Caco-2 (cell line): ENCODE measurements at places on chromosomes 11 and 22.

GRCh38 chr11:13105237-13105844 lies 96.2 kb downstream of the RASSF10 start:
- H3K4me3 ChIP-seq, result no peak overlapping the region
- no peak overlapping the region for H3K27ac ChIP-seq
- H3K27me3 ChIP-seq, result no peaks in the 10 kb centered on the region

DNA sequence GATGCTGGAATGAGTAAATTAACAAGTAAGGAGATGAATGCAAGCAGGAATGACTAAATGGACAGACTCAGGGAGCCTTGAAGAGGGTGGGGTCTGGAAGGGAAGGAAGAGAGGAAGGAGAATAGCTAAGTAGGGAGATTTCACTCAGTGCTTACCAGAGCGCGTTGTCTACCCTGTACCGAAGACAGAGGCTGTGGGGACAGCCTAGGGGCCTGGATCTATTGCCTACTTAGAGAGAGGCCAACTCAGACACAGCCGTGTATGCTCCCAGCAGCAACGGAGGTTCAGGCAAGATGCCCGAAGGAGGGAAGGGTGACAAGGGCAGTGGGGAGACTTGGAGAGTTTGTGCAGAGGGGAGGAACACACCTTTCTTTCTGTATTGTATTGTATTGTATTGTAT lies at the start of gene FOLR2:
FOLR2 (plus strand) TSS at position 157 of the 400 bp plus-strand sequence. CDS start 1,791 bp downstream, outside the sequence.
- H3K27ac ChIP-seq, result no peak within 1 kb of the TSS
- no peaks in the 10 kb centered on the region for H3K4me1 ChIP-seq
- H3K36me3 ChIP-seq, result no peaks in the 10 kb centered on the region

- no peak overlapping the region for H3K4me3 ChIP-seq
Observed at GRCh38 chr11:83011333-83012167, 60.1 kb downstream of the RAB30 start.

- no peaks in the 10 kb centered on the region for H3K27me3 ChIP-seq
- DNase-seq, result no peak
- H3K36me3 ChIP-seq, result no peaks in the 10 kb centered on the region
- no peaks in the 10 kb centered on the region for H3K4me1 ChIP-seq
Observed at GRCh38 chr11:92919048-92919447, 50.4 kb upstream of the MTNR1B start.

DNA sequence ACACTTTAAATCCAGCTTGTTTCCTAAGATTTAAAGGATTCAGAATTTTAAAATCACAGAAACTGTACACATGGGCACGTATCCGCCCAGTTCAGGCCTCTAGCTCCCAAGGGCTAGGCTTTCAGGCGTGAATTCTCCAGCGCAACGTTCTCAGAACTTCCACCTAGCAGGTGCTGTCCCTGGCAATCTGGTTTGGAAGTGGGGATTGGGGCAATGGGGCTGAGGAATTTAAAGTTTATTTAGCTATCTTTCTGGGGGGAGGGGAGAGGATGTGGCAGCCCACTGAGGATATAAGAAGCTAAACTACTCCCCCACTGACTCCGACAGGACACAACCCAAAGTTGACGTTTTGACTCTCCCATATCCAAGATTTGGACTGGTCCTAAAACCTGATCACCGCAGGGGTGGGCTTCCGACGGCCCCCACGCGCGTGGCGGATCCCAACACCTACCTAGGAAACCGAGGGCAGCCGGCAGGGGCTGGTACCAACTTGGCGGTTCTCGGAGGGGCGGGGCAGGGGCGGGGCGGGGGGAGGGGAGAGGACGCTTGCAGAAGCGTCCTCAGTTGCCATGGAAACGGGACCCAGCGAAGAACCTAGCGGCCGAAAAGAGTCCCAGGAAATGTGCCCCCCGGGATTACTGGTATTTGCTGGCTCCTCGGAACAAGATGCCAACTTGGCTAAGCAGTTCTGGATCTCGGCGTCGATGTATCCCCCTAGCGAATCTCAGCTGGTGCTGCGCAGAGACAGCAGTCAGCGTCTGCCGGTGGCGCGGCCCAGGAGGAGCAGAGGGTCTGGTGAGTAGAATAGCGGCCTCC lies at the start of gene HOATZ:
HOATZ (plus strand) TSS at position 563 of the 816 bp plus-strand sequence; CDS start at position 570, 7 bp downstream.
- no peaks in the 10 kb centered on the region for H3K27me3 ChIP-seq
- no peak within 1 kb of the TSS for H3K27ac ChIP-seq
- H3K4me1 ChIP-seq, result peaks cover 18% of the 10 kb centered on the region; the same call in 1 of the 2 replicates
- no peaks in the 10 kb centered on the region for H3K36me3 ChIP-seq

DNA sequence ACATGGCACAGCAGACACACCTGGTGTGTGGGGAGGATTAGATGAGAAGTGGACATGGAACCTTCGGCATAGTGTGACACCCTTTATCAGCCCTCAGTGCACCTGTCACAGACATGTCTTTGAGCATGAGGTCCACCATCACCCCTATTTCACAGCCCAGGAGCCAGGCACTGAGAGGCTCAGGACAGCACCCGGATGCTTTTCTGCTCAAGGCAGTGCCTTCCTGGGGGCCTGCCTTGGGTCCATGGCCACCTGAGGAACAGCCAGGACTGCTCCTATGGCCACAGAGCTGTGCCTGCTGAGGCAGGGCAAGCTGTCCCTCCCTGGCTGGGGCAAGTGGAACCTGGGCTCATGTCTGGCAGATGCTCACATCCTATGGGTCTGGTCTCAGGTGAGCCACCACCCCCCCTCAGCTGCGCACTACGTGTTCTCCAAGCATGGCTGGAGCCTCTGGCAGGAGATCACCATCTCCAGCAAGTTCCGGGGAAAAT lies 75.8 kb downstream of the MORC2 start:
- DNase-seq, result no peak
- no peaks in the 10 kb centered on the region for H3K4me1 ChIP-seq
- no peaks in the 10 kb centered on the region; the same call in none of the 2 replicates for H3K36me3 ChIP-seq
- H3K27me3 ChIP-seq, result no peaks in the 10 kb centered on the region
- H3K27ac ChIP-seq, result no peak overlapping the region
- H3K4me3 ChIP-seq, result no peak overlapping the region
